ENCODE measurements at places on chromosomes 2 and 18.

DNA sequence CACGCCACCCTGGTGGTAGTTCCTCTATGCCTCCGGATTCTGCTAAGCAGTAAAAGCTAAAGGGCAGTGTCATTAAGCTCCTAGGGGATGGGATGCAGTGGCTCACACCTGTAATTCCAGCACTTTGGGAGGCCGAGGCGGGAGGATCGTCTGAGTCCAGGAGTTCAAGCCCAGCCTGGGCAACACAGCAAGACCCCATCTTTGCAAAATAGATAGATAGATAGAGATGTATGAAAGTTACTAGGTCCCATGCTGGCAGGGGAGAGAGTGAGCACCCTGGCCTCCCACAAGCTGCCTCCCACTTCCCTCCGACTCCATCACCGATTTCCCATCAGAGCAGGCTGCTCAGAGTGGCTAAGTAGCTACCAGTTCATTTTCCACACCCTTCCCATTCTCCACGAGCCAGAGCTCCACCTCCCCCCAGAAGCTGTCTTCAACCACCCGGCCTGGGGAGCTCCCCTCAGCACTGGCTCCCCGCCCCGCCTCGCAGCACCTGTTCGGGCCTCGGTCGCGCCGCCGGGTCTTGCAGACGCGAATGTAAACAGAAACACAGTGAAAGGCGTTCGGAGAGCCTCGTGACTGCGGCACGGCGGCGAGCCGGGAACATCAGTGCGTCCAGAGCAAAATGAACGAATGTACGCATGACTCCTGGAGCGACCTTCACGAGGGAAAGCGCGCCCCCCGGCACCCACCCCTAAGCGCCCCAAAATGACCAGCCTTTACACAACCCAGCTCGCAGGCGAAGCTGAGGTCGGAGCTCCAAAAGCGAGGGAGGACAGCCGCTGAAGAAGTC lies 598 bp upstream of the CEP68 start:
- DNase-seq: no peak

GRCh38 chr18:75783566-75784281 lies 356.2 kb upstream of the SMIM21 start:
- DNase-seq: no peak

DNA sequence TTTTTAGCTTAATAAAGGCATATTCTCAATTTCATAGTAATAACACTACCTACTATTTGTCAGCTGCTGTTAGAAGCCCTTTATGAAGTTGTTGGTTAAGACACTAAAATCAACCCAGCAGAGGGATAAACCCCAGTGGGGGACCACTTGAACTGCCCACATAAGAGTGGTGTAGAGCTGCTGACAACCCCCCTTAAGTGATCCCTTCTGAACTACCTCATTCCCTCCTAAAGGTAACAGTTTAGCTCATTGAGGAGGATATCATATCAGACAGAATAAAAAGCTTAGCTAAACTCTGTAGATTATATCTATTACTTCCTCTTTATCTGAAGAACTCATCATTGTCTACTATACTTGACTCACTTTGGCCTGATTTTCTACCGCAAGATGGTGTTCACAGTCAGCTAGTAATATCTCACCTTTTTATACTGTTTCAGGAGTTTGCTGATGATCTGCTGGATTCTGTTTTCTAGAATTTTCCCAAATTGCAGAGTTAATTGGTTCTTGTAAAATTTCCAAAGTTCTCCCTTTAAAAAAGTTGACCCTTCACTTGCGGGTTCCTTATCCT lies 16.2 kb downstream of the GALM start:
- DNase-seq: no peak

GRCh38 chr2:63661076-63661475 lies 72.3 kb downstream of the MDH1 start:
- peak; percentile 73 for DNase-seq

DNA sequence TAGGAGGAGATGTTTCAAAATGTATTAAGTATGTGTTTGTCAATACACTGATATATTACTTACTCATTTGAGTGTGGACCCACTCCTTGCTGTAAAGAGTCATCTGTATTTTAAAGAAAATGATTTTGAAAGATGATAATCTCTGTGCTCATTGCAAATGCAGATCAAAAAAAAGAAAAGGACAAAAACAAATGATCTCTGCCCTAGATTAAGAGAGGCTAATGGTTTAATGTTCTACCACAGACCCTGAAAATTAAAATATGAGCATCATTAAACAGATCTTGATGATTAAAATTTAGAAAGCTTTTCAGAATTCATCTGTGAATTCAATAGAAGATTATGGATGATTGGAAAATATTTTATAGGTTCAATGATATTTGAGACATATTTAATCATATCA lies 136.5 kb downstream of the CNTNAP5 start:
- no peak for DNase-seq

GRCh38 chr2:55391155-55391554 lies 28.5 kb downstream of the CCDC88A start:
- DNase-seq: no peak

GRCh38 chr2:111936881-111937280 lies 38.5 kb downstream of the MERTK start:
- DNase-seq: peak; percentile 19

DNA sequence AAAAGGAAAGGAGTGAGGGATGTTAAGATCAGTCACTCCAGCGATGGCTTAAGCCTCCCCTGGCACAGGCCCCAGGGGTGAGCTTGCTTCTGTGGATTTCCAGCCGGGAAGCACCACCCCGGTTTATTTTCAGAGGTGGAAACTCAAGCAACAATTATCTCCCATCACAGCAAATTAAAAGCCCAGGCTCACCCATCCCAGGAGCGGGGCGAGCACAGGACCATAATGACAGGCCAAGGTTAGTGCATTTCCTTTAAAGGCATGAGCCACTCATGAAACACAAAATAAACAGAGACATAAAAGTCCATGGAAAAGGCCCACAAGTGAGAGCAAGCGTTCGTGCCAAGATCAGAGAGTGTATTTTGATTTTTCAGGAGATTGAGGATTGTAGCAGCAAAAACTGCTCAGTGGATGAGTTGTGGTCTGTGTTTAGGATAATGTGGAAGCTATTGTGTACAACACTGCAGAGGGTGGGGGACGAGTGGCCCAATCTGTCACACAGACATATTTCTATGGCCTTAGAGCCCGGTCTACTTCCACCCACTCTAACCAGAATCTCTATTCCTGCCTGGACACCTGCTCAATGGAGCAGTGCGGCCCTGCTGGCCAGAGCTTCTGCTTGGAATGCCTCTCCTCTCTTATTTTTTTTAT lies 111.4 kb upstream of the CDC42EP3 start:
- peak; percentile 85 for DNase-seq

DNA sequence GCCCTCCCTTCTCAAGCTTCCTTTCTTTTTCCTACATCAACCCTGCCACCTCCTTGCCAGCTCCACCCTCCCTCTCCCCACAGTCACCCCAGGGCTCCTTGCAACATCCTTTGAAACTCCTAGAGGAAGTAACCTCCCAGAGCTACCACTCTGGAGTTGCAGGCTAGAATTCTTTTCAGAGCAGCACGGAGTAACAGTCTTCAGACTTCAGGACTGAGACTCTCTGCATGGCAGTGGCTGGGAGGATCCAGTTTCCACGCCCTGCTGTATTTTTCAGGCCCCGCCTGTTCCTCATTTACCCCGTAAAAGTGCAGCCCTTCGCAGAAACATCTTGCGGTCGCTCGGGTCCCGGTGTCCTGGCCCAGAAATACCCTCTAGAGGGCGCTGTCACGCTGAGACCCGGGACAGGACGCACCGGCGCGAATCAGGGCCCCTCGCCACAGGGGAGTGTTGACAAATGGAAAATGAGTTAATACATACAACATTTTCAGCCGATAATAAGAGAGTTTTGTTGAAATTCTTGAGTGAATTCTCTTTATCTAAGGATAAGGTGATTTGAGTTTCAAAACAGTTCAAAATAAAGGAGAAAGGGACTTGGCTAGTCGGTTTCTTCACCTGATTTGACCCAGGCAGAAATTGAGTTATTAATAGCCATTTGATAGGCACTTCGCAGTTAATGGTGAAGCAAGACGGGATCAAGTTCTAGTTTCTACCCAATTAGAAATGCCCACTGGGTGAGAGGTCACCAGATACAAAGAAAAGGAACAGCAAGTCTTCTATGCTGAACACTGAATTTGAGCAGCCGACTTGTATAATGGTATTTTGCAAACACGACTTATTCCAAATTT lies 18.5 kb upstream of the NTSR2 start:
- peak; percentile 93 for DNase-seq

- peak; percentile 89 for DNase-seq
Observed at GRCh38 chr2:152585830-152586484, 131.3 kb downstream of the PRPF40A start.

- DNase-seq: no peak
Observed at GRCh38 chr18:51020536-51020935, 9.5 kb upstream of the SMAD4 start.

GRCh38 chr2:30784682-30785081 lies 22.6 kb downstream of the CAPN13 start:
- DNase-seq: no peak

- DNase-seq: no peak
Observed at GRCh38 chr2:233905945-233906344, 11.2 kb upstream of the TRPM8 start.

- no peak for DNase-seq
Observed at GRCh38 chr18:22932885-22933205, 283 bp upstream of the RBBP8 start.

DNA sequence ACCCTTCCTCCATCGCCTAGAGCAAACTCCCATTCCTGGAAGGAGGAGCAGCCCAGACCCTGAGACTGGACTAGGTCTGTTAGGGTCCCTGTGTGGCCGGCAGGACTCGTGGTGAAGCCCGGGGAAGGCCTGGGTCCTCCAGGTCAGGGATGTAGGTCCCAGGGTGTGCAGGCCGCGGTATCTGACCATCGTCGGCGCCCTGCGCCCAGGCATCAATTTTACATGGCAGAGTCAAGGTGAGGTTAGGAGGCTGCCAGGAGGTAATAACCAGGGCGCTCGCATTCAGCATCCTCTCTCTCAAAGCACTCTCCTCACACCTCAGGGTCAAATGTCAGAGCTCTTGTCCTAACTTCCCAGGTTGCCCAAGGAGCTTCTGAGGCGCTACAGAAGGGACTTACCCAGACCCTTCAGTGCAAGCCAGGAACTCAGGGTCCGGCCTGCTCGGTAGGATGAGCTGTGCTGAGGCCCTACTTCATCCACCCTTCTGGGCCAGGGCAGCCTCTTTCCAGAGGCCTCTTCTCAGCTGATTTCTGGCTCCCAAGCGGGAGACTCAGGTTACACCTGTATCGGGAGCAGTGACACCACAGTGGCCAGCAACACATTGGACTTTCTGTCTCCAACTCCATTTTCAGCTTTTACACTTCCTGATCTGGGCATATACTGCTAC lies 628 bp downstream of the SH2D6 start:
- DNase-seq: no peak

DNA sequence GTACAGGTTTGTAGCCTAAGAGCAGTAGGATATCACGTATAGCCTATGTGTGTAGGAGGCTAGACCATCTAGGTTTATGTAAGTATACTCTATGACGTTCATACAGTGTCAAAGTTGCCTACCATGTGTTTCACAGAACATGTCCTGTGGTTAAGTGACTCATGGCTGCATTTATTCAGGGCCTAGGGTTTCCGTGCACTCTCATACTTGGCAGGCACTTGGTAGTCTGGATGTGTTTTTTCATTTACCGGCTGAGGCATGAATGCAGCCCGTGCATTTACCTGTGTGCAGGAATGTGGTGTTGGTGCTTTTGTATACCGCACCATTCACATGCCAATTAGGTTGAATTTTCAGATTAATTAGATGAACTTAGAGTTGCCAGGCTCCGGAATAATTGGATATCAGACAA lies 43.4 kb downstream of the MYL12B start:
- peak; percentile 86 for DNase-seq

GRCh38 chr2:126882736-126883665 lies 15.7 kb upstream of the TEX51 start:
- DNase-seq: no peak

DNA sequence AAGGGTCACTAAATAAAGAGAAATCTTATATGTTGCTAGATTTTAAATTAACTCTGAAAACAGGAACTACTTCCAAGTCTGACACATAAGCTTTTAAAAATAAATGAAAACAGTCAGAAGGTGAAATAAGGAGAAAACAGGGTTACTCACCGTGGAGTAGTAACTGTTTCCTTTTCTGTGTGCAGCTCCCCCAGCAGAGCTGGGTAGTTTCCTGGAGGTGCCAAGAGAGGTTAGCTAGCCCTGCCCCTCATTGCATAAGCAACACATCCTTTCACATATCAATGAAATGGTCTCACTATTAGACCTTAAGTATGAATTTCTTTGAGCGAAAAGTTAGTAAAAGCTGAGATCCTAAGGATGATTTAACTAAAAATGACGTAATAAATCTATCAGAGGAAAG lies 54.0 kb upstream of the GPR75 start:
- DNase-seq: peak; percentile 16

DNA sequence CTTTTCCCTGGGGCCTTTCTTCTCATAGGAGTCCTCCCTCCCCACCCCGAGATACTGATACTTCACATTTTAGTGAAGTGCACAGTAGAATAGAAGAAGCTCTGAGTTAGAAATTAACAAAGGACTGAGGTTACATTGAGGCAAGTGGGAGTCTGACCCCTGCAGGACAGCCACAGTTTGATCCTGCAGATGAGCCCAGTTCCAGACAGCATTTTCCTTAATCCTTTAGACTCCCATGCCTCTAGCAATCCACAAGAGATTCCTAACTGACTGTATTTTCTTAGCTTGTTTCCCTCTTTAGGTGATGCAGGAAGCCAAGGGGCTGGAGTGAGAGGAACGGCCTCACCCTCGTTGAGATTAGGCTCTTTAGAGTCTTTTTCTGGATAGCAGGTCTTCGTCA lies 204.0 kb downstream of the CYRIA start:
- no peak for DNase-seq

DNA sequence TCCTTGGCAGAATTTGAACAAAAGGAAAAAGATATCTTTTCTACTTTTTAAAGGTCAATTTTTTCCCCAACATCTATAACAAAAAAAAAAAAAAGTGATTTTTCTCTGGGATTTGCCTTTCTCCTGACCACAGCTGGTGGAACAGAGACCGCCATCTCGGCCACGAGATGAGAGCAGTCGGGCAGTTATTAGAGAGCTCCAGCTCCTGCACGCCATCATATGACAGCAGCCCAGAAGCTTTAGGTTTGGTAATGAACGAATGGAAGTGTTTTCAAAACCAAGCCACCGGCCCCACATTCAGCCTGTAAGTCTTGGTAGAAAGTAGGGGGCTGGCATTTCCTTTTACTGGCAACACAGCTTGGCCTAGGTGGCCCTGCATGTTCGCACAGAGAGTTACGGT lies 94.9 kb upstream of the FZD7 start:
- no peak for DNase-seq

DNA sequence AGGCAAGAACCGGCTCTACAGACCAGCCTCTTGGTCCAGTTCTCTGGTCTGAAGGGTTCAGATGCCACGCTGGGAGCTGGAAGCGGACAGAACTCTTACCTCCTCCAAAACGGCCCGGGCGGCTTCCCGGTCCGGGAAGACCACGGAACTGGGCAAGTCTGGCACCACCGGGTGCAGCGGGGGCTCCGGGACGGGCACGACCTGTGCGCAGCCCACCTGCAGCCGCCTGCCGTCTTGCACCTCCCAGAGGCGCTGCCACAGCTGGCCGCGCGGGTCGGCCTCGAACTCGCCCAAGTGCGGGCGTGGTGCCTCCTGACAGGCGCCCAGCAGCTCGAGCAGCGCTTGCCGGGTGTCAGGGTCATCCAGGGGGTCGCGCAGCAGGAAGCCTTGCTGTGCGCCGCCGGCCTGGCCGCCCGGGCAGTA lies 773 bp downstream of the CMPK2 start:
- DNase-seq: no peak

- peak; percentile 68 for DNase-seq
Observed at GRCh38 chr18:5630057-5630899, 86.5 kb upstream of the EPB41L3 start.

- peak; percentile 37 for DNase-seq
Observed at GRCh38 chr2:183070942-183071844, 7.4 kb upstream of the DUSP19 start.

All from adipocyte (in vitro differentiated cells).